ENCODE measurements at places on chromosomes 4 and X.

GRCh38 chr4:15001869-15002658 is at the start of gene CPEB2:
Gene CPEB2 (plus strand): TSS chr4:15002481. CDS start chr4:15002674, 193 bp downstream.
- DNase-seq = peak; percentile 81

- no peak for DNase-seq
Observed at GRCh38 chr4:120348521-120348920, 281.9 kb upstream of the MAD2L1 start.

DNA sequence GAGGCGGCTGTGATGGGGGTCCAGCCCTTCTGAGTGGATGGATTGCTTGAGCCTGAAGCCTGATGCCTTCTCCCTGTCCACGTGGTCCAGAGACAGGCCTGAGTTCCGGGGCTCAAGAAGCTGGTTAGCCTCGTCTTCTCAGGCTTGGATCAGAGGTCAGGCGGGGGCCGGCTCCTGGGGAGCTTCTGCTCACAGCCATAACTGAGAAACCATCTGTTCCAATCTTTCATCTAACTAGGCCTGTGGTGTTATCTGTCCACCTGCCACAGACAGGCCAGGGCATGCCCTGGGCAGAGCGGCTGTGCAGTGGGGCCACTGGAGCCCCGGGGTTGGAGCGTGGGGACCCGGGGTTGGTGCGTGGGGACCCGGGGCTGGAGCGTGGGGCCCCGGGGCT is 63.1 kb downstream of the SORCS2 start:
- DNase-seq = no peak

- DNase-seq = no peak
Observed at GRCh38 chr4:102685768-102686167, 75.0 kb downstream of the MANBA start.

DNA sequence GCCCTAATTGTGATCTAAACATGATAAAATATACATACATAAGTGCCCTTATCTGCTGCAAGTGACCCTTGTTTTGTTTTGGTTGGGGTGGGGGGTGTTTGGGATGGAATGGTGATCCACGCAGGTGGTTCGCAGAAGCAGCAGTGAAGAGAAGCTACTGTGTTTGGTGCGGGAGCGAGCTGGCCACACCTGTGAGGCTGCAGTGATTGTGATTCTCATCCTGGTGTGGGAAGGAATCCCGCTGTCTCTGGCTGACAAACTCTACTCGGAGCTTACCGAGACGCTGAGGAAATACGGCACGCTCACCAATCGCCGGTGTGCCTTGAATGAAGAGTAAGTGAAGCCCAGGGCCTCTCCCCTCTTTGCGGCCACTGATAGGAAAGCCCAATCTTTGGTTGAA is 96.8 kb downstream of the TET2 start:
- no peak for DNase-seq

DNA sequence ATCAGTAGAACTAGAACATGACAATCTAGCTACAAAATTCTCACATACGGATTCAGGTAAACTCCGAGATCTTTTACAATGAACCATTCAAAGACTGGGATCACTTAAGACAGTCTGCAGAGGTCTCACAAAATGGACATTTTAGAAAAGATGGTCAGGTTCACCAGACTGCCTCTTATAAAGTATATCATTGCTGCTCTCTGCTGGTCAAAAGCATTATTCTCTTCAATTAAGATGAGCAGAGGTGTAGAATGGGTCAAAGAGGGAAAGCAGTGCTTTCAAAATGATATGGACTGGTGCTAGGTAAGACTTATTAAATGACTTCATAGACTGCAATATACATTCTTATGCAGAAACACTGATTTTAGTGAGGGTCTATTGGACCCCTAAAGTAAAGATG is 434.7 kb downstream of the PACRGL start:
- no peak for DNase-seq

DNA sequence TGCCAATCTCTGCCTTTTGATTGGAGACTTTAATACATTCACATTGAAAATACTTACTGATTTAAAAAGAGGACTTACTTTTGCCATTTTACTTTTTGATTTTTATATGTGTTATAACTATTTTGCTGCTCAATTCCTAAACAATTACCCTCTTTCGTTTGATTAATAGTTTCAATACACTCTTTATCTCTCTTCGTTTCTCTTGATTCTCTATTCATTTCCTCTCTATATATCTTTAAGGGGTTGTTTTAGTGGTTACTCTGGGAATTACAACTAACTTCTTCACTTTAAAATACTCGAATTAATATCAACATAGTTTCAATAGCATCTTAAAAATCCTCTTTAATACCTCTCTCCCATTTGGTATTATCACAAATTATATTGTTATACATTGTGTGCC is 116.6 kb downstream of the PTCHD1 start:
- no peak for DNase-seq

- DNase-seq = no peak
Observed at GRCh38 chr4:15725608-15726007, 22.7 kb downstream of the BST1 start.

Data from stimulated activated CD8-positive, alpha-beta memory T cell treated with anti-CD3 and anti-CD28 coated beads, Interleukin-15, amount 100 ng/mL, for 4 hours (primary cell).